ENCODE measurements at places on chromosomes 12 and 14. TPM values are rescaled to one million over a fixed set of nuclear protein-coding genes. Genes with fewer than 3 reads are reported as not detected.

KLHL33 gene
- not detected for total RNA-seq

RHEBL1 gene
- 7.8 TPM for total RNA-seq

AMDHD1 gene
- 1.1 TPM for total RNA-seq

KIF26A gene
- 1.4 TPM for total RNA-seq

PTGDR gene
- total RNA-seq: not detected

ARL6IP4 gene
- total RNA-seq: 128 TPM

PA2G4 gene
- 487 TPM for total RNA-seq

DIO2 gene
- 0.08 TPM for total RNA-seq

DHH gene
- 0.05 TPM for total RNA-seq

SLC17A8 gene
- total RNA-seq: not detected

MANSC4 gene
- total RNA-seq: 0.37 TPM

CCDC175 gene
- not detected for total RNA-seq

KRT6C gene
- total RNA-seq: not detected

SNAPC1 gene
- total RNA-seq: 9.6 TPM

IL22 gene
- total RNA-seq: not detected

NKX2-1 gene
- not detected for total RNA-seq

TAS2R46 gene
- 0.16 TPM for total RNA-seq

KRT83 gene
- total RNA-seq: not detected

COCH gene
- 0.92 TPM for total RNA-seq

Measured in SK-MEL-5 (cell line).